ENCODE measurements at places on chromosomes 12 and 14.

DNA sequence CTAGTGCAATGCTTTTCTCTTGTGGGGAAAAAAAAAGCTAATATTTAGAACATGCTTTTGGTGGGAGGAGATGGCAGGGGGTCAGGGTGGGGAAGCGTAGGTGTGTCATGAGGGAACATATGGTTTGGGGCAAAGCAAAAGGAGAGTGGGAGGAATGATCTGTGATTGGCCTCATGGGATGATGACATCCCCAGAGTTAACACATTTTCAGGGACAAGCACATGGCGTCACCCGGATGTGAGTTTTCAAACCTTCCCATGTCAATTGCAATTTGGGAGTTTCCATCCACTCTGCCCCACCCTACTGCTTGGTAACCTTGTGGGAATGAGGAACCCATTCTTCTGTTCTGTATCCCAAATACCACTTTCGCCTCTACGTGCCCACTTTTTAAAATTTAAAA lies 164.2 kb downstream of the SSPN start:
- DNase-seq: no peak

DNA sequence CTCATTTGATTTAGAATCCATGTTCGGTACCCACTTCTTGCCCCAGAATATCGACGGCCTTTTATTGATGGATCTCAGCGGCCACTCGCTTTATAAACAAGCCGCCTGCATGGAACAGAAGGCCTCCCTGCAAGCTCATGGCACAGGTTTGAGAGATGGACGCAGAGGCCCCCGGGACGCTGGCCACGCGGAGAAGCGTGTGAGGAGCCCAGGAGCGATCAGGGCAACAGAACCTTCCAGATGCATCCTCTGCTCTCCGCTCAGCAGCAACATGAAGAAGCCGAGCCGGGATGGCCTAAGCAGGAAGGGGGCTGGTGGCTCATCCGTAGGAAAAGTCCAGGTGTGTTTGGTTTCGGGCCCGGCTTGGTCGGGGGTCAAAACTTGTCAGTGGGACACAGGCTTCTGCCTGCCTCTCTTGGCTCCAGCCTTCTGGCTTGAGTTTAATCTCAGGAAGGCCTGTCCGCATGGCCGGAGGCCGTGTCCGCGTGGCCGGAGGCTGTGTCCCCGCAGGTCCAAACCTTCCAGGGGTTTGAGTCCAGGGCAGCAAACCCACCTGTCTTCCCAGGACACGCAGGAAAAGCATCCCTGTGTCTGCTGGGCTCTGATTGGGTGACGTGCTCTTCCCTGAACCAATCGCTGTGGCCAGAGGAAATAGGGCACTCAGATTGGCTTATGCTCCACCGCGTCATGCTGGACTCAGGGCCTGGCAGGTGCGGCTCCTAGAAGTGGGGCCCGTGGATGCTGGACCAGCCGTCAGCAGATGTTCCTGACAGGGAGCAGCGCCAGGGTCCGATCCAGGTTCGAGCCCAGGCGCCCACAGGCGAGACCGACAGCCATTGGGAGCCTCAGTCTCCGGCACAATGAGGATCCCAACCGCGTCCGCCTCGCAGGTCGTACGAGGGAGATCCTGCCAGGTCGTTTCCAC lies 65.0 kb downstream of the GALNT9 start:
- DNase-seq: no peak

GRCh38 chr12:106303202-106303820 lies 778 bp downstream of the TCP11L2 start:
- peak; percentile 65 for DNase-seq

GRCh38 chr14:75993567-75994041 lies 8.0 kb downstream of the IFT43 start:
- DNase-seq: no peak

GRCh38 chr12:52206304-52207040 lies 14.7 kb upstream of the KRT80 start:
- DNase-seq: no peak

GRCh38 chr12:113747017-113747416 lies 219.1 kb downstream of the RBM19 start:
- DNase-seq: no peak
